ENCODE measurements at places on chromosomes 7 and 10.

DNA sequence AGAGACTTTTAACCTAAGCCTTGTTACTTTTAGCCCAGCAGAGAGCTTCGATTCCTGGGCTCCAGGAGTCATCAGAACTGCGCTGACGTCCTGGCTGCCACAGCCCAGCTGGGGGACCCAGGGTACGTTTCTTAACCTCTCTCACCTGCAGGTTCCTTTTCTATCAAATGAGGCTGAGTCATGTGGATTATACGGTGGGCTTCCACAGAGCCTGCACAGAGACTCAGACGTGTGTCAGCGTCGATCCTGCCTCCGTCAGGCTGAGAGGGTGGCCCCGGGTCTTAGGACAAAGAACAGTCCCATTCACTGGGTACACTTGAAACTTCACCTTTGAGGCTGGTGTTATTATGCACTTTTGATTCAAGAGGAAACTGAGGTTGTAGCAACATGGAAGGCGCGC is 100.7 kb upstream of the FGFR2 start:
- DNase-seq = no peak

- DNase-seq = no peak
Measured at GRCh38 chr10:114017873-114018272, 25.8 kb upstream of the ADRB1 start.

DNA sequence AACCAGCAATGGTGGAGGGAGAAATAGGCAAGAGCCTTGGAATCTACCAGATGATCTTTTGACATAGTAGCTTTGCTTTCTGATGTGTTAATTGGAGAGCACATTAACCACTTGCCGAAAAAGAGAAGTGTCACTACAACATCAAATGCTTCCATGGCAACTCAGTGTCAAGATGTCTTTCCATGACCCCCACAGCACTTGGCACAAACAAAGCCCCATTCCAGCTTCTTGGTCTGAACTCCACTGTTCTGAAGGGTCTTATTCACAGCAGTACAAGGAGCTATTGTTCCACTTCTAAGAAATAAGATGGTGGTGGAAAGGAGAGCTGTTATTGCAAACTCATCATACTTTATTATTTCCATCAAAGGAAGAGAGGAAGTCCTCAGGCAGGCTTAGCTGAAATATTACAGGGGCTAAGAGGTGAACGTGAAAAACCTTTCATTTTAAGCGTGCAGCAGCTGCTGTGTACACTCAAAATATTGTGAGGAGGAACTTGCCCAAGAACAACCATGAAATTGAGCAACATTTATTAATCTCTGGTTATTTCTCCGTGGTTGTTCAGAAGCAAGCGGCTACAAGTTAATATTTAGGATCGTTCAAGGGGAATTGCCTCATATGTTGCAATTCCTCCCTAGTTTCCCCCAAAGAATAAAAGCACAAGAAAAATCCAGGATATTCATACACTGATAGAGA is 354.8 kb upstream of the CELF2 start:
- DNase-seq = no peak

GRCh38 chr10:114859222-114859621 is 37.6 kb downstream of the FHIP2A start:
- no peak for DNase-seq

DNA sequence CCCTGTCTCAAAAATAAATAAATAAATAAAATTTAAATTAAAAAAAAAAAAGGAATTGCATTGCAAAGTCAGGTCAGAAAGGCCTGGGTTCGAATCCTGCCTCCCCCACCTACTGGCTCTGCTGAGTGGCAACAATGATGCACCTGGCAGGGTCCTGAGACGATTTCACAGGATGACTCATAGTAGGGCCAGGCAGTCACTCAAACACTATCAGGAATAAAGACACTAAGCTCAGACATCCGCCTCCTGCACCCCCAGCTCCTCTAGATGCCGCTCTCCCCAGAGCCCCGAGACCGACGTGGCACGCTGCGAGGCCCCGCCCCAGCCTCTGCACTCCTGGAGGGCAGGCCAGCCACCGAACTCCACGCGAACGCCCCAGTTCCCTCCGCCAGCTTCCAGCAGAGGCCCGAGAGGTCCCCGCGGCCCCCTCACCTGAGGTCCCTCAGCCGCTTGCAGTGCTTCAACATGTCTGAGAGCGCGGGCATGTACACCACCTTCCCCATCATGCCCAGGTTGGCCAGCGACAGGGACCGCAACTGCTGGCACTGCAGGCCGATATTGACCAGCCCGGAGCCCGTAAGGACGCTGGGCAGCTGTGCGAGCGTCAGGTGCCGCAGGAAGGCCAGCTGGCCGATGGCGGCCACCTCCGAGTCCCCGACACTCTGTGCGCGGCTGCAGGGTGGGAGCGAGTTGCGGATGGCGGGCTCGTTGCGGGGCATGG is 76.6 kb upstream of the TNRC18 start:
- DNase-seq = no peak

DNA sequence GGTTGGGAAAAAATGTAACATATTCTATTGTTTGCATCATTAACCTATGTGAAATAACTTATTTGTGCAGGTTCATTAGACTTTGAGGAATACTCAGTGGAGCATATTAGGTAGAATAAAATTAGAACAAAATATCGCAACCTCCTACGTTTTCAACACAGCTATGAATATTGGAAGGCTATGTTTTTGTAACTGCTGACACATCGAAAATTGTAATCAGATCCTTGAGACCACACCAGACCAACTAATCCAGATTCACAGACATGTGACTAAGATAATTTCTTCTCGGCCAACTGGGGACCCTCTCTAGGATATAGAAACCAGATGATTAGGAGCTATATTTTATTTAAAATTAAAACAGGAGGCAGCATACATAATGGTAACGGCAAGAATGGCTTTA is 77.5 kb upstream of the VWC2 start:
- no peak for DNase-seq

DNA sequence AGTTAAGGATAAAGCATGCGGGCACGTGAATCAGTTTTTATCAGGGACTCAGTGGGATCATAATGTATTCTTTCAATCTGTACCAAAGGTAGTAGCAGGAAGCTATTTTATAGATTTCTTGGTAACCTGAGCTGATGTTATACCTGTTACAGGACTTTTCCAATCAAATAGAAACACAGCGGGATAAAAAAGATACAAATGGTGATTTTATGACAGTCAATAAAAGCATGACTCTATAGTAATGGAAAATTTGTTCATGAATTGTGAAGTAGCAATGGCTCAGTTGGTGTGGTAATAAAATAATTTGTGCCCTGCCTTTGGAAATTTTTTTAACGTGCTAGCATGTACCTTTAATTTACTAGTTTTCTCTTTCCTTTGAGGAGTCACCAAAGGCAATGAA is 300.7 kb upstream of the CELF2 start:
- no peak for DNase-seq

GRCh38 chr7:151515276-151515565 is 4.5 kb downstream of the RHEB start:
- DNase-seq = no peak

GRCh38 chr7:90568213-90568612 is 27.9 kb upstream of the CDK14 start:
- DNase-seq = no peak

- no peak for DNase-seq
Measured at GRCh38 chr10:79155301-79156081, 86.7 kb downstream of the ZMIZ1 start.

- no peak for DNase-seq
Measured at GRCh38 chr7:157983502-157984422, 603.9 kb downstream of the PTPRN2 start.

GRCh38 chr10:99966306-99966705 is 43.4 kb downstream of the DNMBP start:
- no peak for DNase-seq

Data from NCI-H2171 (cell line).